ENCODE measurements at places on chromosomes 1 and 21. TPM values are rescaled to one million over a fixed set of nuclear protein-coding genes. Genes with fewer than 3 reads are reported as not detected.

DNA sequence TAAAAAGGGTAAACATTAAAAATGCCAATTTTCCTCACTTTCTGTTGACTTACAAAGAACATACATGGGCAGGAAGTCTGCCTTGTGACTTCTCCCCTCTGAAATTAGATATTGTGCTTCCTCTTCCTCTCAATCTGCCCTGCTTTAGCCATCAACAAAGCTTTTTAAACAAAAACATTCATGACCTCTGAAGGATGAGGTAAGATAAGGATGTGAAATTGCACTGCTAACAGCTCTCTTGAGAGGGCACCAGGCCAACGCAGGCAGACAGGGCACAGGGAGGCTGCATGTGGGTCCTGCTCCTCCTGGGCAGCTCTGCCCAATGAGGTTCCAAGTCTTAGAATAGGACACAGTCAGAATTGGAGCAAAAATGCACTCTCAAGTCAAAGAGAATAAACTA is 62.1 kb downstream of the DEGS1 start:
- H3K36me3 ChIP-seq: peaks cover 22% of the 10 kb centered on the region
- no peaks in the 10 kb centered on the region for H3K27me3 ChIP-seq
- peak overlapping the region; percentile 52 for H3K27ac ChIP-seq
- peaks cover 4% of the 10 kb centered on the region for H3K4me1 ChIP-seq
- DNase-seq: no peak
- no peak overlapping the region for H3K4me3 ChIP-seq

- no peaks in the 10 kb centered on the region for H3K4me1 ChIP-seq
- no peak for DNase-seq
- H3K36me3 ChIP-seq: no peaks in the 10 kb centered on the region
- H3K27me3 ChIP-seq: no peaks in the 10 kb centered on the region
- H3K4me3 ChIP-seq: no peak overlapping the region
- H3K27ac ChIP-seq: no peak overlapping the region
Observed at GRCh38 chr1:81867235-81867634, 66.5 kb downstream of the ADGRL2 start.

- H3K4me1 ChIP-seq: no peaks in the 10 kb centered on the region
- no peak for DNase-seq
- H3K36me3 ChIP-seq: no peaks in the 10 kb centered on the region
- peaks cover 4% of the 10 kb centered on the region for H3K27me3 ChIP-seq
Observed at GRCh38 chr1:117809764-117810163, 119.7 kb downstream of the GDAP2 start.

GRCh38 chr21:15837645-15838044 is 107.9 kb downstream of the USP25 start:
- DNase-seq: no peak
- no peak overlapping the region for H3K4me3 ChIP-seq
- peaks cover 61% of the 10 kb centered on the region for H3K36me3 ChIP-seq
- H3K4me1 ChIP-seq: no peaks in the 10 kb centered on the region
- no peak overlapping the region for H3K27ac ChIP-seq
- no peaks in the 10 kb centered on the region for H3K27me3 ChIP-seq

DNA sequence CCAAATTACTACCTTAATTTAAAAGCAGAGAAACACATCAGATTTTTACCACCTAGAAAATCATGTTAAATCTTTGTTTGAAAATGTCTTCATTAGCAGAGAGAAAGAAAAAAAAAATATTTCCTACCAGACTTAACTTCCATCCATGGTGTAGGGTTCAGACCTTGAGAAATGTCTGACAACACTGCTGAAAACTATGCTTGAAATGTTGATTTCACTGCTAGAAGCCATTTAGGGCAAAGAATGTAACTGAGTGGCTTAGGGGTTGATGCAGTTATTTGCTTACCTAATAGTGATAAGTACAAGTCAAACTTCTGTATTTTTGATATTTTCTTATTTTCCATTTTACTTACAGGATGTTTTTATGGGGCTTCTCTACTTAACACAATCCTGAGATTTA is 495.6 kb upstream of the NEGR1 start:
- H3K4me1 ChIP-seq: no peaks in the 10 kb centered on the region
- H3K36me3 ChIP-seq: no peaks in the 10 kb centered on the region
- DNase-seq: no peak
- no peaks in the 10 kb centered on the region for H3K27me3 ChIP-seq
- no peak overlapping the region for H3K27ac ChIP-seq
- no peak overlapping the region for H3K4me3 ChIP-seq

- H3K36me3 ChIP-seq: no peaks in the 10 kb centered on the region
- H3K27me3 ChIP-seq: no peaks in the 10 kb centered on the region
- H3K4me3 ChIP-seq: no peak overlapping the region
Observed at GRCh38 chr1:2093055-2093454, 42.8 kb downstream of the PRKCZ start.

Gene IL19
- not detected for total RNA-seq

Gene AUNIP
- total RNA-seq: 0.35 TPM

Gene FBLIM1
- not detected for total RNA-seq

Gene BLZF1
- total RNA-seq: 11.4 TPM

Gene CD1E
- total RNA-seq: not detected

Gene CD2
- 190 TPM for total RNA-seq
